Spinal cord (tissue), 10 donors: ENCODE measurements at places on chromosomes 12 and 14.

- no peak for DNase-seq
Measured at GRCh38 chr12:111227476-111228420, 141.1 kb downstream of the PHETA1 start.

- no peak for DNase-seq
Measured at GRCh38 chr14:53209370-53209769, 56.2 kb upstream of the DDHD1 start.

DNA sequence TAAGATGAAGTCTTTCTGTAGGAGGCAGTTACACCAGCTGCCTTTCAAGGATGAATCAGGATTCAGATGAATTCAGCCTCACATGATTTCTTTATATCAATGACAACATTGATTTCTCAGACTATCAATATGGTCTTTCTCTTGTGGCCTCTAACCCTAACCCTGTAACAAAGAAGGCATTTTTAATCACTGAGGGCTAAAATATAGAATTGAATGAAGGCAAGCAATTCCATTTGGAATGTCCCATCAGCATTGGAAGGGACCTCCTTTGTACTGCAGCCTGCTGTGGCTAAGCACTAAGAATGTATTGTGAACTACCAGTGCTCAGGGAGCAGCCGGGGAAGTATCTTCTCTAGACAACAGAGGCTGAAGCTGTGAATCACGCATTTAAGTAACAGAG is 90.6 kb upstream of the FRMD6 start:
- DNase-seq, result no peak

- DNase-seq, result peak; percentile 53
Measured at GRCh38 chr12:5965950-5966383, 20.9 kb upstream of the ANO2 start.

DNA sequence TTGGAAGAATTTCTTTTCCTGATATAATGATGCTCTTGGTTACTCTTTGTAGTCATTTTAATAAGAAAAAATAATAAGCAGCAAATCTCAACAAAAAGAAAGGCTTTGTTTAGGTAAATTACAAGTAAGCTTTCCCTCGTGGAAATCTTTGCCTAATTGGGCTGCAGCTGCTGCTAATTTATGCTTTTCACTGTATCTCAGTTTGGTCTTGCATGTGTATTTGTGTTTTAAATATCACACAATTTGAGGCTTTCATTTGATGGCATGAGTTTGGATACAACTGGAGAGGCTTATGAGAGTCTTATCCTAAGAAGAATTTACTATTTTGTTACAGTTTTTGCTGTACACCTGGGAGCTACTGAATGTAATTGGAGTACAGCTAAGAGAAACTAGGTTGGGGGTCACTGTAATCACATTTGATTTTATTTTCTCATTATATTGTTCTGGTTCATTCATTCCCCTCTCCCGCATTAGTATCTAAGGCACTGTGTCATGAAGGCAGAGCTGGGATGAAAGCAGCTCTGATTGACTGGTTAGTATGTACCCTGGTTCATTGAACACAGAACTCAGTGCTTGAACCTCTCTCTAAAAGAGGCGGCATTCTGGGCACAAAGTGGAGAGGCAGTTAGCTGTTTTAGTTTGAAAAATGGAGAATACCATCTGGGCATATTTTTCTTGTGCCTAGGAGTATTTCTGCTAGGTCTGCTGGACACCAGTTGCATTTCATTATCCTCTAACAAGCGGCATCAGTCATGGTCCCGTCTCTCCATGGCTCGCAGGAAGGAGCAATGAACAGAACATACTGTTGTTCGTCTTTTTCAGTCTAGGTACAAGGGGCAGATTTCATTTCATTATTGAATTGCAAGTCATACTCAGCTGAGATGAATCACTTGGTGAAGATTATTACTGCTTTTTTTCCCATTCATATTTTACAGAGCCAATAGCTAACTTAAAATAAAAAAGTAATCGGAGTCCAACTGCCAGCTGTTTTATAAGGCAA is 118.0 kb upstream of the TMEM260 start:
- no peak for DNase-seq

GRCh38 chr12:109521831-109522230 is 44.4 kb downstream of the UBE3B start:
- DNase-seq, result no peak

DNA sequence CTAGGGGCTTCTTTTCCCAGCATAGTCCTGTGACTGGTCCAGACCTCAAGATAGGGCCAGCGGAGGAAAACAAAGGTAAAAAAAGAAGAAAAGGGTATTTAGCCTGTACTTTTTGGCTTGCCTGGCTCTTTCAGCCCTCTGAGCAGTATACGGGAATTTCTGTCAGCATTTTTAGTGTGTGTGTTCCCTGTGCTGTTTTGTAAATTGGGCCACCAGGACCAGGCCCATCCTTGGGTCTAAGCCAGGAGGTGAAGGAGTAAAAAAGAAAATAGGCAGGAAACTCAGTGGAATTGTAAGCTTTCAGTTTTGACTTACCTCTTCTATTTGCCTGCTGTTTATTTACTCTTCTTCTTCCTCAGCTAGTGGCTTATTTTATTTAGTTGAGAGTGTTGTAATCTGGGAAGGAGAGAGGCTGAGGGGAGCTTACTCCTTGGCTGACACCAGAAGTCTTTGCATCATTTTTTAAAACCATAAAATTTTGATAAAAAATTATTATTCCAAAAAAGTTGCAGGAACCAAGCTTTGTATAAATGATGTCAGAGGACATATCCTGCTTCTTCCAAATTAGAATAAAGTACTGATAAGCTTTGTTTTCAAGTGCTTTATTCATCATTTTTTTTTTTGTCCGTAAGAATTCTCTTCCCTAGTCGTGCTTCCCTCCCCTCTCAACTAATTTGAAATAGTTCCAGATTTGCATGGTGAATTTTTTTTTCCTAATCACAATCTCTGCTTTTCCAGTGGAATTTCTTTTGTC is 63.7 kb downstream of the DIP2B start:
- peak; percentile 38 for DNase-seq
